ENCODE measurements at places on chromosomes 2 and 18. TPM values are rescaled to one million over a fixed set of nuclear protein-coding genes. Genes with fewer than 3 reads are reported as not detected.
A peak's percentile ranks its signal among the peaks of the same experiment; 100 is the strongest.

Gene GAD1
- not detected for total RNA-seq

Gene GKN1
- total RNA-seq, result 380 TPM

Gene RRM2
- total RNA-seq, result 2.9 TPM

DNA sequence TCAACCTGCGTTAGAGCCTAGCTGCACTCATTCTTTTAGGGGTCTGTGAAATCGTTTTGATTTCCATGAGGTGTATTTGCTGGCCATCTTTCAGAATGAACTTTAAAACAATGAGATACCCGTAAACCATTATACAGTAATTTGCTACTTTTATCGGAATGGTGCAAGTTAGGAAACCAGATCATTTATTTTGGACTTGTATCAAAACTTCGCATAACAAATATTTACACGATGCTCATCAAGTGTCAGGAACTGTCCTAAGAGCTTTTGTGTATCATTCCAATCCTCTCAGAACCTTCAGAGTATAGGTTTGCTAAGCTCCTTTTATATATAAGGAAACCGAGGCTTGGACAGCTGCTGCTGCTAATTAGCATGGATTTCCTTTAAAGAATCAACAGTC, 22.4 kb upstream of the SLC1A4 start:
- H3K27ac ChIP-seq, result no peak overlapping the region
- H3K27me3 ChIP-seq, result no peaks in the 10 kb centered on the region
- no peaks in the 10 kb centered on the region for H3K4me1 ChIP-seq
- H3K4me3 ChIP-seq, result no peak overlapping the region
- no peaks in the 10 kb centered on the region for H3K36me3 ChIP-seq

- no peaks in the 10 kb centered on the region for H3K4me1 ChIP-seq
- H3K27ac ChIP-seq, result no peak overlapping the region
- peaks cover 7% of the 10 kb centered on the region for H3K36me3 ChIP-seq
- DNase-seq, result no peak
Observed at GRCh38 chr2:226868331-226869162, 32.7 kb downstream of the RHBDD1 start.

DNA sequence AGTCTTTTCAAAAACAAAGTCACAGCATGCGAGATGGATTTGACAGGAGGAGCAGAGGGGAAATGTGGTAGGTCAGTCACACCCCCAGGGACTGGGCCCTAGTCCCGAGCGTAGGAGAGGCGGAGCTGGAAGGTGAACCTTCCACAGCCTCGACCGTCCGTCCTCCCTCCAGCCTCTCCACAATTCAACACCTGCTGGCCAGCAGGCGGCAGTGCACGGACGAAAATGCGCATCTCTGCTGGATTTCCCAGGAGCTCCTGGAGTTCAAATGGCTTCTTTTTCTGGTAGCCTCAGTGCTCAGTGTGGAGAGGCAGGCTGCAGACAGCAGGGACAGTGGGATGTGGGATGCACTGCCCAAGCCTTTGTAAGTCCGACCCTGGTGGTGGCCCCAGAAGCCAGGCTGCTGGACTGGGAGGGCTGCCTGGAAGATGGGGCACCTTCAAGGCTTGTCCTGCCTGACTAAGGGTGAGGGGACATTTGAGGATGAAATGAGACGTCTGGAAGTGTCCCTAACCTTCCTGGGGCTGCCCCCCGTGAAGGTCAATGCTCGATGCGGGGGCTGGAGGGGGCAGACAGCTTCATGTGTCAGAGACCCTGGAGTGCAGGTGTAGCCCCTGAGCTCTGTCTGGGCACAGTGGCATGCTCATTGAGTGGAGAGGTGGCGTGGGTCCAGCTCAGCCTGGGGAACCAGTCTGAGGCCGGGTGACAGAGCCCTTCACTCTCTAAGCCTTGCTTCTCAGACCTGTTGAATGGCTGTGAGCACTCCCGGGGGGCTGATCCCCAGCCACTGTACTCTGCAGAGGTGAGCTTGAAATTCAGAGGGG, 189.5 kb downstream of the TFCP2L1 start:
- peak; percentile 83 for DNase-seq
- no peaks in the 10 kb centered on the region for H3K4me1 ChIP-seq
- H3K36me3 ChIP-seq, result no peaks in the 10 kb centered on the region
- no peaks in the 10 kb centered on the region for H3K27me3 ChIP-seq

Data from stomach (tissue), 19 donors.